ENCODE measurements at places on chromosomes 1 and 21.

DNA sequence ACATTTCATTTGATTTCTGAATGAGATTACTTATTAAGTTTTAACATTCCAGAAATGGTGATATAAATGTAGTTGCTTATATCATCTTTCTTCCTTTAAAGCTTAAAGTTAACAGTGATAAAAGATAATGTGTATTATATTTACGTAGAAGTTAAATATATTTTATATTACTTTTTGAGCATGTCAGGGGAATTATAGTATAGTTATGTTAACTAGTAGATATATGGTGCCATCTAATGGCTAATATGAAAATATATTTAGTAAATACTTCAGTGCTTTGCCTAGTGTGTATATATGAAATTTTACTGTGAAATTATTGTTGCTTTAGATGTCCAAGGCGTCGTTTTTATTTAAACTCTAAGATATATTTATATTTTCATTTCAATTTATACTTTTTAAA, 51.5 kb downstream of the SYT14 start:
- DNase-seq, result no peak

- DNase-seq, result no peak
These were observed 8.7 kb downstream of the PLXNA2 start for GRCh38 chr1:208235356-208235981.

DNA sequence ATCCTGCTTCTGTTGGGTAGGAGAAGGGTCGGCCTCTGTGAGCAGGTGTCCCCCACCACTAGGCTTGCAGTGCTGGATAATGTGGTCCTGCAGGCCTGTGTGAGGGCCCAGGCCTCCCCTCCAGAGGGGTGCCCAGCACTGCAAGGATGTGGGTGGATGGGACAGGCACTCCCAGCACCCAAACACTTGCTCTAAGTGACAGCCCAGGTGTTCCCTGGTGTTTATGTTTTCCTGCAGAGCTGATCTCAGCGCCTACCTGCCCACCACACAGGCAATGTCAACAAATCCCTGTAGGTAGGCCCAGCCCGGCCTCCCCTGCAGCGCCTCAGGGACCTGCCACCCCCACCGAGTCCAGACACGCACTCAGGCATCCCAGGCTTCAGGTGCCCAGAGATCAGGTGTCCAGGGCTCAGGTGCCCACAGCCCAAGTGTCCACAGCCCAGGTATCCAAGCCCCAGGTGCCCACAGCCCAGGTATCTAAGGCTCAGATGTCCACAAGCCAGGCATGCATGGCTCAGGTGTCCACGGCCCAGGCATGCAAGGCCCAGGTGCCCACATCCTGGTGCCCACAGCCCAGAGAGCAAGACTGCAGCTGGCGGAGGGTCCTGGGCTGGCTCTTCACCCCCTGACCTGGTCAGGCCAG, 59.2 kb downstream of the WNT9A start:
- DNase-seq, result no peak

GRCh38 chr21:26057477-26058170, 112.9 kb downstream of the APP start:
- no peak for DNase-seq

DNA sequence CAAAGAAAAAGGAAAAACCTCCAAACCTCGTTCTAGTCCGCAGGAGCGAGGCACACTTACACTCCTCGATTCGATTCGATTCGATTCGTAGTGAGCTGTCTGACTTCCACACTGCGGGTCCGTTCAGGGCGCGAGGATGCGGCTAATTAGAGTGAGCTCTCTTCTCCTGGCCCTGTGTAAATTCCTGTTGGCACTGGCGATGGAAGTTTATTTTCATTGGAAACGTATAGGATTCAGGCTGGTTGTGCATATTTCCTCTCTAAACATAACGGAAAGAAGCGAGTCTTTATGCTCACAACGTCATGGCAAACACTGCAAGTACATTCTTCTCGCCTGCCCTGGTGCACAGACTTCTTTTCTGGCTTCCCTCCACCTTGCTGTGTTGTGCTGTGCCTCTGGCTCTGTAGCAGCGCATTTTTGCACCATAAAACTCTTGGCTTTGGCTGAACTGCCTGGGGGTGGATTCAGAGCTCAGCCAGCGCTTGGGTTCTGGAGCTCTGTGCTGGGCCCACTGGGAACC, 2.7 kb downstream of the HUNK start:
- no peak for DNase-seq

- no peak for DNase-seq
These were observed 39.7 kb downstream of the MRAP start for GRCh38 chr21:32338209-32338921.

DNA sequence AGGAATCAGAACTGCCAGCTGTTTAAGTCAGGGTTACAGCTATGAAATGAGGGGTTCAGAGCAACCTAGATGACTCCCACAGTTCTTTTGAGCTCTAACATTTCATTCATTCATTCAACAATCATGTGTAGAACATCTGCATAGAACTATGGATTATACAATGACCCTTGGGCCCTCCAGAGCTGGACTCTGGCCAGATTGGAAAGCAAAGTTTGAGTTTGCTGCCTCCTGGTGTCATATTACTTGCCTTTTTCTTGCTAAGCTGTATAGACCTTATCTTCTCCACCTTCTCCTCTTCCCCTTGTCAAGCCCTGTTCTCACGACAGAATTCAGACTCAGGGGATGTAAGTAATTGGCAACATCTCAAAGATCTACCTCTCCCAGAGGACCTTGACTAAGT, 4.0 kb downstream of the CASQ2 start:
- DNase-seq, result no peak

GRCh38 chr1:209155546-209155945, 428.0 kb upstream of the CAMK1G start:
- DNase-seq, result no peak

DNA sequence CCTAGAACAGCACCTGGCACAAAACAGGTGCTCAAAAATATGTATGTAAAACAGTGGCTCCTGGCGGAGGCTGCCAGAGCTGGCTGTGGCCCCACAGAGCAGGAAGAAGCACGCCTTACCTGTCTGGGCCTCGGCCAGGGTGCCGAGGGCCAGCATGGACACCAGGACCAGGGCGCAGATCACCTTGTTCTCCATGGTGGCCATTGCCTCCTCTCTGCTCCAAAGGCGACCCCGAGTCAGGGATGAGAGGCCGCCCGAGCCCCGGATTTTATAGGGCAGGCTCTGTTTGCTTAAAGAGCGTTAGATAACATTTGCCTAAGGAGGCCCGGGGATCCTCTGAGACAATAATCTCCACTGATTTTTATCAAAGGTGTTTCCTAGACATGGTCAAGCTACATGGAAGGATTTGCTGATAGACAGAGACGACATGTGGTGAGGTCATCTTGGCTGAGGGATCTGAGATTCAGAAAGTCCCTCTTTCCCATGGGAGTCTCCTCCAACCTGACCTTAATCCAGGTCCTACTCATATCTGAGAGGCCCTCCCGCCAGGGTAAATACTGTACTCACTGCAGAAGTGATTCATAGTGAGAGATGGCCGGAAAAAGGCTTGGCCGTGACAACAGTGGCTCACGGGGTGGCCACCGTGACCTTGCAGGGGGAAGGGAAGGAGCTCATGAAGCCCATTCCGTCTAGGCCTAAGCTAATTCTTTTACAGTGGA, at the start of gene TFF1:
TFF1 (minus strand) TSS at position 244 of the 719 bp plus-strand sequence; CDS start at position 204, 40 bp downstream.
- no peak for DNase-seq

GRCh38 chr21:40733024-40733397, 113.9 kb downstream of the DSCAM start:
- no peak for DNase-seq

GRCh38 chr1:247740721-247741120, 2.3 kb downstream of the OR14K1 start:
- DNase-seq, result no peak

GRCh38 chr1:219058891-219059820, 114.5 kb upstream of the LYPLAL1 start:
- DNase-seq, result no peak

DNA sequence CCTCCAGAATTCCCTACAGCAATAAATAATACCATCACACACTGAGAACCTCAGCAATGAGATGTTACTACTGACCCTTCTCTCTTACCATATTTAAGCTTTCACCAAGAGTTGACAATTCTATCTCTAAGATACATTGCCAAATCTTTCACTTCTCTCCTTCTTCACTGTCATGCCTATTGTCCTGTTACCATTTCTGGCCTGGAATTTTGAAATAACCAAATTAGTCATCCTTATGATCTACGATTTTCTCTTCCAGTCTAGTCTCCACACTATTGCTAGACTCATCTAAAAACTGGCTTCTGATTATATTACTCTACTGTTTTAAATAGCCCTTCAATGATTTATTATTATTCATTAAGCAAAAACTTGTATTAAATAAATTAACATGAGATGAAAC, 656.1 kb upstream of the ADGRL4 start:
- DNase-seq, result no peak

GRCh38 chr1:226511296-226511695, 37.3 kb upstream of the STUM start:
- no peak for DNase-seq

GRCh38 chr1:32903991-32904785, 3.0 kb upstream of the TMEM54 start:
- no peak for DNase-seq

DNA sequence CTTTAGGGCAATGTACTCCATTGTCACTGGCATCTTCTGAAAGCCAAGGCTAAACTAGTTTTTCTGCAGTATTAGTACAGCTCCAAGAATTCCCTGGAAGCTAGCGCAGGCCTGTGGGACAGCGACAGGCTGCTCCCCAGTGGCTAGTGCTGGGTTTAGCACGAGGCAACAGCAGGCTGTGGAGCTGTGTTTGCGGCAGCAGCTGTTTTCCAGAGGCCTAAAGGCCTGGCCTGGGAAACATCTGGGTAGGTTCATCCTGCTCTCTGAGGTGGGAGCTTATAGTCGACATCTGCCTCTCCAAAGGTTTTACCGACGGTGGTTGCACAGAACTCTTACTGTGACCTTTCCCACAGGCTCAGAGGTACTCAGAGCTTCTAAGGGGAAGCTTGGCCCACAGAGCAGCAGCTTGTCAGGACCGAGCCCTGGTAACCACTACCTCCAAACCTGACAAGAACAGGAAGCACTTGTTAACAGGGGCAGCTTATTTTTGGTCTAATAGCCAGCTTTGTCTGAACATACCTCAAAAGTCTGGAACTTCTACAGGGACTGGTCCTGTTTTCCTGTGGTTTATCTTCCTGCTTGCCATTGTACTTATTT, 17.2 kb downstream of the CC2D1B start:
- DNase-seq, result no peak

DNA sequence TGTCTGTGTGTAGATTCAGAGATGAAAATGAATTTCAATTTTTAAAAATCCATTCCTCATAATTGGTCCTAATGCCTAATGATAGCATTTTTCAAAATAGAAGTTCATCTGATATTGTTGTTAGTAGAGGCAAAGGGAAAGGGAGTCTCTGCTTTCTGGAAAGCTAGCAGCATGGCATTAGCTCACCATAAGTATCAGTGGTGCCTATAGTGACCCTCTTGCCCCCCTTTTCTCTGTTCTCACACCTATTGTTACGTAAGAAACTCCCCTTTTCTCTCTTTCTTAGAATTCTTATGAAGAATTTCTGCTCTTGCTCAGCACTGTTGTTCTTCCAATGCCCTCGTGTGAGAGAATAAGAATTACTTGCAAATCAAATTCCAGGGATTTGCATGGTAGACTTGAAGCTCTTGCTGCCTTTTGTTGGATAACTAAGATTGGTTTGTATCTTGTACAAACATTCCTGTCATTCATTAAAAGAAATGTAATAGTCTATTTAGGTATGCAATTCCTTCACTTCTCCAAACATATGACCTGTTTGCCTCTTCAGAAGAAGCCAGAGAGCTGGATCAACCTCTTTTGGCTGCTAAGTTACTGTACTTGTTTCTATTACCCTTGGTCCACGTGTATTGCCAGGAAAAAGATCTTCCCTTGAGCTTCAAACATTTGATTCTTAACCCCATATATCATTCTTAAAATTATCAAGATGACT, 69.2 kb upstream of the MAGI3 start:
- DNase-seq, result no peak

DNA sequence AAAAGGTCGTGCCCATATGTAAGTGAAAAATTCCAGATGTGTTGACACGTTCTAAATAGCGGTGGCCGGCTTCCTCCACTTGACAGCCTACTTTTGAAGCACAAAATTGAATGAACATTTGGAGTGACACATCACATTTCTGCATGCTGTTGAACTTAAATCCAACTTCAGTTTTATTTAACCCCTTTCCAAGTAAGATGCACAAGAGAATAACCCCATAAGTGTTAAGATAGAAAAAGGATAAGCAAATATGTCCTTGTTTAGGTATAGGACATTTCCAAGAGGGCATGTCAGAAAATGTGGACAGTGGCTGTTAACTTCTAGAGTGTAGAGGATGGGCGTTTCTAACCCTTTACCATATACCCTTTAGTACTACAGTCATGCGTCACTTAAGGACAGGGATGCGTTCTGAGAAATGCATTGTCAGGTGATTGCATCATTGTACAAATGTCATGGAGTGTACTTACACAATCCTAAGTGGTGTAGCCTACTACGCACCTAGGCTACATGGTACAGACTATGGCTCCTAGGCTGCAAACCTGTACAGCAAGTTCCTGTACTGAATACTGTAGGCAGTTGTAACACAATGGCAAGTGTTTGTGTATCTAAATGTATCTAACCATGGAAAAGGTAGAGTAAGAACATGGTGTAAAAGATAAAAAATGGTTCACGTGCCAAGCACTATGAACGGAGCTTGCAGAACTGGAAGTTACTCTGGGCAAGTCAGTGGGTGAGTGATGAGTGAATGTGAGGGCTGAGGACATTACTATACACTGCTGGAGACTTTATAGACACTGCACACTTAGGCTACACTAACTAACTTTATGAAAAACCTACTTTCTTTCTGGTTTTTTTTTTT, 9.3 kb upstream of the FAM89A start:
- no peak for DNase-seq

GRCh38 chr1:101128211-101128727, 102.7 kb upstream of the DPH5 start:
- peak; percentile 46 for DNase-seq

GRCh38 chr1:208767816-208768215, 523.6 kb upstream of the PLXNA2 start:
- no peak for DNase-seq

- no peak for DNase-seq
These were observed 2.2 kb downstream of the SPATC1L start for GRCh38 chr21:46181953-46182547.

GRCh38 chr1:201792534-201793305, 36.2 kb upstream of the IPO9 start:
- DNase-seq, result peak; percentile 58

DNA sequence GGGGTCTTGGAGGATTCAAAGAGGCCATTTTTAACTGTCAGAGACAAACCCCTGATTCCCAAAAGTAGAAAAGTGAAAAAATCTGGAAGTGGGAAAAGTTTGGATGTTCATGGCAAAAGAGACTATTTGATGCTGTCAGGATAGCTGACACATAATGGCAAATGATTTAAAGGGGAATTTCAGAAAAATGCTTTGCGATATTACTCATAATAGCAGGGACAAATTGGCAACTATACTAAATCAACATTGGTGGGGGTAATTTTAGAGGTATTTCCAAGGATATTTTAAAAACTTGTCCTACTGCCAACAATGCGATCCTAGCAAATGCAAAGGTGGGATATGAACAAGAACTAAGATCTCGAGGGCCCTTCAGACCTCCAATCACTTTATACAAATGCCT, 5.3 kb upstream of the GSTM4 start:
- DNase-seq, result no peak
